ENCODE measurements at places on chromosomes 7 and 10.

DNA sequence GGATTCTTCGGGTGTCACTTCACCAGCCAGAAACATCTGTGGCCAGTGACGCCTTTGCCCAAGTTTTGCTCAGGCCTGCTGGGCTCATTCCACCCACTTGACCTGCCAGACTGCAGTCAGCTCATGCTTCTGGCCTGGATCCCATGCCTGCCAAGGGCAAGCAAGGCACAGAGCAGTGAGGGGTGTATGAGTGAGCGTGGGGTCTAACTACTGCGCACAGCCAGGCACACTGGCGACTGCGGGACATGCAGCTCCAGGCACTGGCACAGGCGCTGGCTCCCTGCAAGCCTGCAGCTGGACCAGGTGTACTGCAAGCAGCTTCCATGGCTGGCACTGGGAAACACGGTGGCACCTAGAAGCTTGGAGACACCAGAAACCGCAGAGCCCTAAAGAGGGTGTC, 80.1 kb downstream of the MTERF1 start:
- no peak for DNase-seq

GRCh38 chr7:100372694-100373093, 593 bp upstream of the PILRA start:
- DNase-seq, result no peak

GRCh38 chr7:6654842-6655610, 17.9 kb downstream of the ZNF316 start:
- DNase-seq, result no peak

- DNase-seq, result no peak
These were observed 358.8 kb downstream of the PRPF18 start for GRCh38 chr10:13945390-13946208.

DNA sequence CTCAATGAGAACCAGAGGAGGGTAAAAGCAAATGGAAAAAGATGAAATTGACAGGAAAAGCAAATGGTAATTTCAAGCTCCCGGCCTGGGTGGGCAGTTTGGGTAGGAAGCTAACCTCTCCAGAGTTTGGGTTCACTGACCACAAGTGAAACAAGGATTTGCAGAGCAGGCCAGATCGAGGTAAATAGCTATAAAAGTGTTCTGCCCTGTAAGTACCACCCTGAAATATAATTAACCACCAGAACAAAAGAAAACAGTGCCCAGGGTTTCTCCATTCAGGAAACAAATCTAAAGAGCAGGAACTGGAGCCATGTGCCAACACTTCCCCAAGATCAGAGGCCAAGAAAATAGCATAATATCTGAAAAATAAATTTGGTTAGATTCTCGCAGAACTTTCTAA, 276.7 kb upstream of the MEOX2 start:
- no peak for DNase-seq

DNA sequence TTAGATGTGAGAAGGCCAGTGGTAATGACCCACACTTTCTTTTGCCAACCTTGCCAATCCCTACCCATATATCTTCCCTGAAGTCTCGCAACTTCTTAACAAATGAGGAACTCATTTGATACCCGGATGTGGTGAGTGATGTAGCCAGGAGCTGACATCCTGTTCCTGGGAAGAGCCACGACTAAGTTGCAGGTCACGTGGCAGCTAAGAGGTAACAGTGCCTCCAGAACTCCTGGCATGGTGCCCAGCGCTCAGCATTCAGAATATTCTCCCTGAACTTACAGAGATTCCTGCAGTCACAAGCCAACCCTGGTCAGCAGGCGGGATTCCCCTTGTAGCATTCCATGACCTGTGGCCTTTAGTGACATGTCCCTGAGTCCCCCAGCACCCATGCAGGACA, 282.5 kb downstream of the GALNT17 start:
- no peak for DNase-seq

GRCh38 chr7:50396856-50397255, 53.3 kb downstream of the FIGNL1 start:
- no peak for DNase-seq

GRCh38 chr7:49812534-49812933, 39.1 kb downstream of the VWC2 start:
- DNase-seq, result no peak

DNA sequence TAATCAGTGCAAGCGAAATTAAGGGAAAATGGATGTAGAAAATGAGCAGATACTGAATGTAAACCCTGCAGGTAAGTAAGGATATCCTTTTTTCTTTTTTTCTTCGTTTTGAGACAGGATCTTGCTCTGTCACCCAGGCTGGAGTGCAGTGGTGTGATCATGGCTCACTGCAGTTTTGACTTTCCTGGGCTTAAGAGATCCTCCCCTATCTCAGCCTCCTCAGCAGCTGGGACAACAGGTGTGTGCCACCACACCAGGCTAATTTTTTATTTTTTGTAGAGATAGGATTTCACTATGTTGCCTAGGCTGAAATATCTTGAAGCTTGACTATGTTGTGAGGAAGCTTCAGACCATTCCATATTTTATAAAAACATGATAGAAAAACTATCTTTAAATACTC, 4.3 kb downstream of the PDCD4 start:
- DNase-seq, result no peak

DNA sequence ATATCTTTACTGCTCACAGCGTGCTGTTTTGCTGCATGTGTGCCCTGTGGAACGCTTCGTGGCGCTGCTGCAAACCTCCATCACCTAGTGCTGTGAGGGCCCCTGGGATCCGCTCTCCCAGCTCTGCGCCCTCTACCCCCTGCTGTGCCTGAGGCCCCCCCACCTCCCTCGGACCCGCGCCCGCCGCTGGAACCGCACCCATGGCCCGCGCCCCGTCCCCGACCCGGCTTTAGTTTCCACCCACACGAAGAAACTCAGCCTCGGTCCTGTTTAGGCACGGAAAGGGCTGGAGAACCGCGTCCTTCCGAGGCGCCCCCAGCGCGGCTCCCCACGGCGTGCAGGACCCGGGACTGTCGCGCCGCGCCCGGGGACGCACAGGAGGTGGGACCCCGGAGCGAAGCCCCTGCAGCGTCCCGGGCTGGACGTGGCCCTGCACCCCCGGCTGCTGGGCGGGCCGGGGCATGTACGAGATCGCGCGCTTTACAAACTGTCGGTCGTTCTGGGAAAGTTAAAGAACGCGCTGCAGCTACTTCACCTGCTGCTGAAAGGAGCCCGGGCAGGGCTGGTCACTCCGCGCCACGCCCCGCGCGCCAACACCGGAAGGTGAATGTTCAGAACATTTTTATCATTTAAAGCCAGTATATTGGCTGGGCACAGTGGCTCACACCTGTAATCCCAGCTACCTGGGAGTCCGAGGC, 54.3 kb downstream of the BMS1 start:
- no peak for DNase-seq

GRCh38 chr7:1939434-1940401, 269.6 kb downstream of the ELFN1 start:
- DNase-seq, result no peak

DNA sequence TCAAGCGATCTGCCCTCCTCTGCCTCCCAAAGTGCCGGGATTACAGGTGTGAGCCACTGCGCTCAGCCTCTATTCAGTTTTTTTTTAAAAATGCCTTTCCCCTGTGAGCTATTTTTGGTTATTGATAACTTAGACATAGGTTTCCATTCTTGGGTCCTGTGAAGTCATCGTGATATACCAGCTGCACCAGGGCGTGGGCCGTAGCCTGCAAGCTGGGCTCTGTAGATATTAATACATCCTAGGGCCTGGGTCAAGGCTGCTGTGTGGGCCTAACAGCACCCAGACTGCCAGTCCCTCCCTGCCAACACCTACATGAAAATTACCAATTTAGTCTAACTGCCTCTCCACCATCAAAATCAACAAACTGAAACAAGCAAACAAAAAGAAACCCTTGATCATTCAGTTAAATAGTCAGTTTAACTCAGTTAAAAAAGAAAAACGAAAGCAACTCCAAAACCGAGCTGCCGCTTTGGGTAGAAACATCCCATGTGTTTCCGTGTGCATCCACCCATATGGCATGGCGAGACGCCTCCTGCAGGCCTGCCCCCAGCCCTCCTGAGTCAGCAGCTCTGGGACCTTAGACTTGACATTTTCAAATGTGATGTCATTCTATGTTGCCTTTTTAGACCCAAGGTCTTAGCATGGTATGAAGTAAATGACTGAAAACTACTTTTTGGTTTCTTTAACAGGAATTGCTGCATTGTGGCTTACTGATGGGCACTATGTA, 330.2 kb downstream of the GLRX3 start:
- DNase-seq, result no peak

DNA sequence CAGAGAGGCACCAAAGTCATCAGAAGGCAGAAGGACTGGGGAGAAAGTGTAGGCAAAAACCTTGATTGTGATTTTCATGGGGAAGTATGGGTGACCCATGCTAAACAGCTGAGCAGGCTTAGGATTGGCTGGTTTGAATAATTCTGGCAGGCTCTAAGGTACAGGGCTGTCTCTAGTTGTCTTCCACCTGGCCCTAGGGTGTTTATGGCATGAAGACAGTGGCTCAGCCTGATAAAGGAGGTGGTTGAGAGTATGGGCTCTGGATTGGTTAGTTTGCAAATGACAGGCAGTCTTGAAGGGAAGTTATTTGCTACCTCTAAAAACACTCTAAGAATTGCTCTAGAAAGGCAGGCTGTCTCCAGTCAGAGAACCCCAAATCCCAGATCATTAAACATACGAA, 100.3 kb downstream of the STRA8 start:
- no peak for DNase-seq

DNA sequence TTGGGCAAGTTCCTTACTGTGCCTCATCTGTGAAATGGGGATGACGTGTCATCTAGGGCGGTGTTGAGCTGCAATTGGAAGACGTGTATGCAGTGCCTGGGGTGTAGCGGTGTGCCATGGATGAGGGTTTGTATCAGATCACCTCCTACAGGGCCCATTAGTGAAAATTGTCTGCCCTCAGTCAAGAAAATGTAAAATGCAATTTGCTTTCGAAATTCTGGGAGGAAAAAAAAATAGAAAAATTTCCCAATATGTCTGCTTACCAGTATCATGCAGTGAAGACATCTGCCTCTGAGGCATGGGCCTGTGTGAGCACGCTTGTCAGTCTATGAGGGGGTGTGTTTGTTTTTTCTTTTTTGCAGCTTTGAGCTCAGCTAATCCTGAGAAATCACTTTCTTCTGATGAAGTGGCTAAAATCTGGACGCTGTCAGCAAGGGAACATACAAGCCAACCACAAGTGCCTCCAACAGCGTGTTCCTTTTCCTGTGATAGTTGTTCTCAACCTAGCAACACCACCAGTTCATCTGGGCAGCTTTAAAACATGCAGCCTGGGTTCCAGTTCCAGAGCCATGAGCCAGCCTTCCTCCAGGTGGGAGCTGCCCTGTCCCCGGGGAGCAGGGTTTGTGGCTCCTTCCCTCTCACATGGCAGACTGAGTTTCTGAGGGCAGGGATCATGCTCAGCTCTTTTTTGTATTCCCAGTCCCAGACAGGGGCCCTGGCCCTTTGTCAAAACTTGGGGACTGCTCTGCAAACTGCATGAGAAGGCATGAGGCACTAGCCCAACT, 10.3 kb downstream of the FAM241B start:
- DNase-seq, result no peak

DNA sequence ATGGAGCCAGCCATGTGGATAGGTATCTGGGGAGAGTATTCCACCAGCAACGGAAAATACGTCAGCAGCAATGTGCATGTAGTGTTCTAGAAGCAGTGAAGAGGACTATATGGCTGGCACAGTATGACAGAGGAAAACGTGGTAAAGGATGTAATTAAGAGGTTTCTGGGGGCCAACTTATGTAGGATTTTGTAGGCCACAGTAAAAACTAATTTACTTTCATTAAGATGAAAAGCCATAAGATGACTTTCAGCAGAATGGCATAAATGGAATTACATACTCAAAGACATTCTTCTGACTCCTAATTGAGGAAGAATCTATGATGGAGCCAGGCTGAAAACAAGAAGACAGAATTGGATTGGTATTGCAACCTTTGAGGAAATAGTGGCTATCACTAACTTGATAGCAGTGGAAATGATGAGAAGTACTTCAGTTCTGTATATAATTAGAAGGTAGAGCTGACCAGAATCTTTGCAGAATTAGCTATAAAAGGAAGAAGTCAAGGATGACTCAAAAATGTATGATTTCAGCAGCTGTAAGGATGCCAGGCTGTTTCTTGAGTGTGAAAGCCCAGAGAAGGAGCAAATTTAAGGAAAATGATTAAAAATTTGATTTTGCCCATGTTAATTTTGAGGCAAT, 156.7 kb downstream of the MBL2 start:
- no peak for DNase-seq
